ENCODE measurements at places on chromosomes 2 and 18.

- DNase-seq: no peak
These were observed 58.9 kb downstream of the OSR1 start for GRCh38 chr2:19299522-19299921.

- no peak for DNase-seq
These were observed 340.1 kb downstream of the ARHGAP15 start for GRCh38 chr2:143469323-143469722.

GRCh38 chr2:118031566-118031965 is 17.7 kb upstream of the CCDC93 start:
- DNase-seq: no peak

DNA sequence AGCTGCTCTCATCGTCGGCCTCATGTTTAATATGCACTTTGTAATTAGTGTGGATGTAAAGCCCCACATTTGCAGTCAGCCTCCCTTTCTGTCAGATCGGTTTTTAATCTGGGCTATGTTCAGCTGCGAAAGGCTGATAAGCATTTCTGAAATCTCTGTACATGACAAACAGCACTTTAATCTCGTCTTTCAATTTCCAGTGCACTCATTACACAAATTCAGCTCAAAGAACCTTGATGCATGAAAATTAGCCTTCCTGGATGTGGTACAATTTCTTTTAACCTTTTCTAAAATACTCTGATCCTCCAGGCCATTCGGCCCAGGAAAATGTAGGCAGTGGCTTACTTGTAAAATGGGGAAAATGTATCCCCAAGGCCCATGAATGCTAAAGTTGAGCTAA is 265.1 kb downstream of the RND3 start:
- no peak for DNase-seq

Data from NCI-H345 (cell line).